ENCODE measurements at places on chromosomes 3 and 15.

GRCh38 chr3:37766797-37767776, 94.6 kb upstream of the CTDSPL start:
- H3K27ac ChIP-seq, result no peak overlapping the region
- DNase-seq, result no peak
- H3K36me3 ChIP-seq, result no peaks in the 10 kb centered on the region
- H3K4me1 ChIP-seq, result peaks cover 29% of the 10 kb centered on the region

GRCh38 chr3:46736006-46736872, 18.6 kb upstream of the PRSS50 start:
- H3K4me1 ChIP-seq, result no peaks in the 10 kb centered on the region
- no peaks in the 10 kb centered on the region for H3K36me3 ChIP-seq
- no peaks in the 10 kb centered on the region for H3K27me3 ChIP-seq
- H3K27ac ChIP-seq, result no peak overlapping the region

GRCh38 chr15:74302821-74303359, 64.6 kb downstream of the CYP11A1 start:
- peaks cover 79% of the 10 kb centered on the region for H3K4me1 ChIP-seq
- DNase-seq, result peak; percentile 86
- H3K36me3 ChIP-seq, result no peaks in the 10 kb centered on the region
- peak overlapping the region; percentile 37 for H3K4me3 ChIP-seq
- H3K27me3 ChIP-seq, result peaks cover 57% of the 10 kb centered on the region

- no peak overlapping the region for H3K4me3 ChIP-seq
- H3K27me3 ChIP-seq, result no peaks in the 10 kb centered on the region
- DNase-seq, result no peak
- peak overlapping the region; percentile 41 for H3K27ac ChIP-seq
Observed at GRCh38 chr3:25572919-25573385, 91.8 kb downstream of the TOP2B start.

- H3K36me3 ChIP-seq, result no peaks in the 10 kb centered on the region
- H3K27ac ChIP-seq, result no peak within 1 kb of the TSS
- DNase-seq, result peak; percentile 60
- peaks cover 3% of the 10 kb centered on the region for H3K4me1 ChIP-seq
- H3K27me3 ChIP-seq, result peaks cover 59% of the 10 kb centered on the region
Observed at GRCh38 chr3:10816019-10816862, at the start of gene SLC6A11. SLC6A11 (plus strand) TSS chr3:10816228; CDS start chr3:10816266, 38 bp downstream.

DNA sequence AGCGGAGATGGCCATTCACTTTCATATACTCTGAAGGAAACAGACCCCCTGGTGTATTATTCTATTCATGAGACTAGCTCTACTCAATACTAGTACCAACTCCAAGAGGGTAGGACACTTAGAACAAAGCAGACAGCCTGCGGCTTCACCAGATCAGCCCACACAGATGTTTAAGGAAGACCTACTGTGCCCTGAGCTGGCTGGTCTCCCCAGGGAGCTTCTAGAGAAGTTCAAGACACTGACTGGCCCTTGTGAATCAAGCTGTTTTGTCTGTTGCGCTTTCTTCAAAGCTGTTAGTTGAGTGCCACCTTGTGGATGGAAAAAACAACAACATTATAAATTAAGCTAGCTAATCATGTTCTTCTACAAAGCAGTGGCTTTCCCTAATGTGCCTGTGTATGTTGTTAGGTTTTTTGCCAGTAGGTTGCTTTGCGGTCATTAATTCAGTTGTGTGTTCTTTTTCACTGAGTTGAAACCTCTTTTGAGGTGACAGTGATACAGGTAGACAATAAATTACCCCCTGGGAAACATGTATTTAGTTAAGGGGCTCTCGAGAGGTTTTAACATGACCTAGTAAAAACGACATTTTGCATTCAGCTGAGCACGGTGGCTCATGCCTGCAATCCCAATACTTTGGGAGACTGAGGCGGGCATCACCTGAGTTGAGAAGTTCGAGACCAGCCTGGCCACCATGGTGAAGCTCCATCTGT, 64.2 kb upstream of the MYZAP start:
- H3K27ac ChIP-seq, result no peak overlapping the region
- H3K4me1 ChIP-seq, result peaks cover 11% of the 10 kb centered on the region
- no peak for DNase-seq
- H3K4me3 ChIP-seq, result no peak overlapping the region
- no peaks in the 10 kb centered on the region for H3K27me3 ChIP-seq

GRCh38 chr3:171802590-171802956, 7.7 kb downstream of the PLD1 start:
- no peaks in the 10 kb centered on the region for H3K36me3 ChIP-seq
- DNase-seq, result no peak
- H3K4me1 ChIP-seq, result peaks cover 10% of the 10 kb centered on the region
- H3K27me3 ChIP-seq, result peaks cover under 1% of the 10 kb centered on the region

- H3K36me3 ChIP-seq, result no peaks in the 10 kb centered on the region
- DNase-seq, result no peak
- H3K27ac ChIP-seq, result no peak overlapping the region
- peaks cover 8% of the 10 kb centered on the region for H3K4me1 ChIP-seq
- H3K27me3 ChIP-seq, result no peaks in the 10 kb centered on the region
- no peak overlapping the region for H3K4me3 ChIP-seq
Observed at GRCh38 chr15:63166219-63166618, 8.9 kb upstream of the RPS27L start.

DNA sequence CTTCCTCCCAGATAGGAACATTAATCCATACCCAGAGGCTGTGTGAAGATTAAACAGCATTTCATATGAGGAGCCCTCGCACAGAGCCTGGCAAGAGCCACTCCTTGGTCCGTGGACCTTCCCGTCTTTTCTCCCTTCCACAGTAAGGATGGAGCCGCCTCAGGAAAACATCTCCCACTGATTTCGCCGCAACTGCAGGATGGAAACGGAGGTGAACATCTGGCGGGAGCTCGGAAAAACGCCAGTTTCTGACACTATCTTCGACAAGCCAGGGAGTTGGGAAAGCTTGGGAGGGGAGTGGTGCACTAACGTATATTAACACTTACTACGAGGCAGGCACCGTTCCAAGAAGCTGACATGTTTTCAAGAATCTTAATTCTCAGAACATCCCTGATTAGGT, 157.9 kb downstream of the XXYLT1 start:
- DNase-seq, result no peak
- H3K36me3 ChIP-seq, result no peaks in the 10 kb centered on the region
- peaks cover 7% of the 10 kb centered on the region for H3K4me1 ChIP-seq
- H3K27me3 ChIP-seq, result no peaks in the 10 kb centered on the region
- no peak overlapping the region for H3K4me3 ChIP-seq

DNA sequence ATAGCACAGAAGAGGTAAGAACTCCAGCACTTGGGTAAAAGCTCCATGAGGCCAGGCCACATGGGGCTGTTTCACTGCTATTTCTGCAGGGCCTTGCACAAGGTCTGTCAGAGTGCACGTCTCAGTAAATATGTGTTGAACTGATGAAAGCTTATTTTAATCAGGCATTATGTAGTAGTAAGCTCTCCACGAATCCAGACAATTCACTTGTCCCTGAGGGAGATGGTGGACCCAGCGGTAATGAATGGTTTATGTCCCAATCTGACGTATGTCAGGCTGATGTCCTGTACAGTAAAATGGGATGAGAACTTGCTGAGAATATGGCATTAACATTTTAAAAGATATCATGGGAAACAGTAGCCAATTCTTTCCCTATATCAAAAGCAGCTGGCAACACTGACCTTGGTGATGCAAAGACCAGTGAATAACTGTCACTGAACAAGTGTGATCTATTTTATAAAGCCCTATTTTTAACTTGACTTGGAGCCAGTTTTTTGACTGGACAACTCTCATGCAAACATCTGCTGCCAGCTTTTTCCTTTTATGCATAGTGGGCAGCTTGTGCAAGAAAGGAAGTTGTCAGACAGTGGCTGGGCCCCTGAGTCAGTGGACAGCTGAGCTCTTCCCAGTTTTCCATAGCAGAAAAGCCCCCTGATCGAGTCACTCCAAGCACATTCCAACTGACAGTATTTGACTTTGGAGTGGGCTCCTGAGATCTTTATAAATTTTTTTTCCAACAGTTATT, 519.8 kb upstream of the MDFIC2 start:
- H3K4me1 ChIP-seq, result peaks cover 33% of the 10 kb centered on the region
- no peak overlapping the region for H3K27ac ChIP-seq
- no peak for DNase-seq
- H3K4me3 ChIP-seq, result no peak overlapping the region

- no peak for DNase-seq
- no peaks in the 10 kb centered on the region for H3K27me3 ChIP-seq
- H3K27ac ChIP-seq, result no peak overlapping the region
- no peak overlapping the region for H3K4me3 ChIP-seq
- H3K4me1 ChIP-seq, result peaks cover 12% of the 10 kb centered on the region
Observed at GRCh38 chr3:117282566-117282965, 573.0 kb downstream of the TUSC7 start.

- no peaks in the 10 kb centered on the region for H3K36me3 ChIP-seq
- no peak overlapping the region for H3K4me3 ChIP-seq
- peaks cover 27% of the 10 kb centered on the region for H3K4me1 ChIP-seq
Observed at GRCh38 chr3:10223676-10224639, 24.3 kb upstream of the TATDN2 start.

DNA sequence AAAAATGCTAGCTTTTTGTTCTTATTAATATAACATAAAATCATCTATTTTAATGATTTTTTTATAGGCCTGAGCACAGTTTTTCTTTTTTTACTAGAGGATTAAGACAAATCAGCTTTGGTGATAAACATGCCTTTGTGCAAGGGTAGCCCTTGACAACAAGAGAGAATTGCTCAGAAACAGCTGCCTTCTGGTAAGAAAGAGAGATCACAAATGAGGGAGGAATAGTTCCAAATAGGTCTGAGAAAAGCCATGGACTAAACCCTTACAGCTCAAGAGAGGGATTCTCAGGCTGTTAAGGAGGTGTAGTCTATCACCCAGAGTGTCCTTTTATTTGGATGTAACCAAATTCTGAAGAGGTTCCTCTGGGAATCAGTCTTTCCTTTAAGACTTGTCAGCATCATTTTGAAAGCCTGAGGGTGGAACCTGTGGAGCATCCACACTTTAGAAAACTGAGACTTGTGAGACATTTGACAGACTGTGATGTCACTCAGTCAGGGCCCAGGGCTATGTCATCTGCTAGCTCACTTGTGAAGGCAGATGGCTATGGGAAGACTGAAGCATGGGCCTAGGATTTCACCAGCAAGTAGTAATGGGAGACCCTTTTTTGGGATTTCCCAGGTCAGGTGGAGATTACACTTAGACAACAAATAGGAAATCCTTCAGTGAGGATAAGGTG, 102.9 kb upstream of the KCNAB1 start:
- no peak for DNase-seq
- peaks cover 10% of the 10 kb centered on the region for H3K4me1 ChIP-seq
- no peak overlapping the region for H3K4me3 ChIP-seq
- no peaks in the 10 kb centered on the region for H3K27me3 ChIP-seq
- H3K27ac ChIP-seq, result no peak overlapping the region

DNA sequence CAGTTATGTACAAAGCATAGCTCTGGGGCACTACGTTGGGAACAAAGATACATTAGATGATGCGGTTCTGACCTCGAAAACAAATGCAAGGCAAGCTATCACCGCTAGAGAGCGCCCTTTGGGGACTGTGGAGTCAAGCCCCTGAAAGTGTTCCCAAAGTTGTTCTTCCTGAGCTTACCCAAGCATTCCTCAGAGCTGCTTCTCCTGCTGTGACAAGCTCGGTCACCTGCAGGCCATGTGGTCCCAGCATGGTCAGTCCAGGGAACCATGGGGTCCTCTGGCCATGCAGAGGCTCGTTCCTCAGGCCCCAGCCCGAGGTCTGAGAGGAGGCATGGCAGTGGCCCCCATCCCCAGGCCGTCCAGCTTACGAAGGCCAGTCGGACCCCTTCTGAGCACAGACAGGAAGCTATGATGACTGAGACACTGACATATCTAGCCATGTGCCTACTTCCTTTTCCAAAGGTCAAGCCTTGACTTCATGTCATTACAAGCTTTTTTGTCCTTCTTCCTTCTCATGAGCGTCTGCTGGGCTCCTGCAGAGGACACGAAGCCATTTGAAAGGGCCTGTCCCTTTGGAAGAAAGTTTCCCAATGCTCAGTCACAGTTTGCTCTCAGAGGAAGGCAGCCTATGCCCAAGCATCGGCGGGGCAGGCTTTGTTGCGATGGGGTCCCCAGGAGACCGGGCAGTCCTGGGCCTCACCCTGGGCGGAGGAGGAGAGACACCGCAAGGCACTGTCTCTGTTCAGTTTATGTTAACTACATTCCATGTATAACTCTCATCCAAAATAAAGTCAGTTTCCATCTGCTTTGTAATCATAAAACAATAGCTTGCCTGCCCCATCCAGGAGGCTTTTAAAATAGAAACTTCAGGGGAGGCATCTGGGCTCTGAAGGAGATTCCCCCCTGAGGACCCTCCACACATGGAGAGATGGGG, 79.3 kb downstream of the ATP10A start:
- peaks cover 20% of the 10 kb centered on the region for H3K4me1 ChIP-seq
- no peaks in the 10 kb centered on the region for H3K36me3 ChIP-seq
- no peak overlapping the region for H3K27ac ChIP-seq
- DNase-seq, result peak; percentile 86
- no peaks in the 10 kb centered on the region for H3K27me3 ChIP-seq

GRCh38 chr3:101167376-101167775, 153.0 kb downstream of the IMPG2 start:
- no peaks in the 10 kb centered on the region for H3K27me3 ChIP-seq
- H3K36me3 ChIP-seq, result no peaks in the 10 kb centered on the region
- no peak overlapping the region for H3K4me3 ChIP-seq
- H3K27ac ChIP-seq, result no peak overlapping the region
- no peak for DNase-seq
- H3K4me1 ChIP-seq, result no peaks in the 10 kb centered on the region

- H3K27ac ChIP-seq, result no peak overlapping the region
- no peak overlapping the region for H3K4me3 ChIP-seq
Observed at GRCh38 chr3:177134816-177135210, 62.5 kb downstream of the TBL1XR1 start.

- no peaks in the 10 kb centered on the region for H3K27me3 ChIP-seq
- DNase-seq, result no peak
- H3K4me1 ChIP-seq, result peaks cover 34% of the 10 kb centered on the region
- H3K4me3 ChIP-seq, result peak overlapping the region; percentile 94
Observed at GRCh38 chr3:100402256-100402655, 917 bp downstream of the LNP1 start.

DNA sequence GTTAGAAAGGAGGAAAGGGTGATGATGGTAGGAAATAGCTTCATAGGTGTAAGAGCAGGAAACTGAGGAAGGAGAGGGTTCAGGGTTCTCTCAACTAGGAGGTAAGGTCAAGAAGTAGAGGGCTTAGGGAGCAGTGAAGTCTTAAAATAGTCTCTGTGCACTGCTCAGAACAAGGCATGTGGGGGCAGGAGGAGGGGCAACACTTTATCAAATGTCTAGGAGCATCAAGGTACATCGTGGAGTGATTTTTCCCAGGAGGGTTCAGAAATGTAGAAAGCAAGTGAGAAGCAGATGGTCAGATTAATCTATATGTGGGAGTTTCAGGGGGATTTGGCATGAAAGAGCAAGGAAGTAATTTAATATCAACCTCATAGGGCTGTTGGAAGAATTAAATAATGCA, 58.8 kb downstream of the TNIK start:
- H3K36me3 ChIP-seq, result no peaks in the 10 kb centered on the region
- H3K27ac ChIP-seq, result peak overlapping the region; percentile 47
- no peak for DNase-seq
- H3K4me3 ChIP-seq, result no peak overlapping the region

DNA sequence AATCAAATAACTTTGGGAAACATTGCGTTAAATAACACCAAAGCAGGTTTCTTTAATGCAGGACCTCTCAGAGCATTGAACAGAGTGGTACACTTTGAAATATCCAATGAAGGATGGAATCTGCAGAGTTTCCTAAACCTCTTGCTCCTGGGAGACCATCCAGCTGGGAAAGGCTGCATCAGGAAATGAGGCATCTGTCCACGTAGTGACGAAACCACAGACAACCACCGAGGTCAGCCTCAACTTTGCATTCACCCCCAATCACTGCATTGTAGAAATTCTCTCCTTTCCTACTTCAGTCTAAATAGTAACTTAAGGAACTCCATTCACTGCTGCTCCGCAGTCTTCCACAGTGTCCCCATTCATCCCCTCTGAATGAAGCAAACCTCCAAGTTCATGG, 41.5 kb upstream of the CDV3 start:
- no peaks in the 10 kb centered on the region for H3K27me3 ChIP-seq
- DNase-seq, result no peak
- H3K4me3 ChIP-seq, result no peak overlapping the region
- peaks cover 6% of the 10 kb centered on the region for H3K4me1 ChIP-seq
- H3K36me3 ChIP-seq, result peaks cover 3% of the 10 kb centered on the region

All from WTC11 (cell line).